ENCODE measurements at places on chromosomes 11 and 22.
A peak's percentile ranks its signal among the peaks of the same experiment; 100 is the strongest.

- DNase-seq: peak; percentile 60
Observed at GRCh38 chr11:106152013-106152412, 74.6 kb downstream of the AASDHPPT start.

DNA sequence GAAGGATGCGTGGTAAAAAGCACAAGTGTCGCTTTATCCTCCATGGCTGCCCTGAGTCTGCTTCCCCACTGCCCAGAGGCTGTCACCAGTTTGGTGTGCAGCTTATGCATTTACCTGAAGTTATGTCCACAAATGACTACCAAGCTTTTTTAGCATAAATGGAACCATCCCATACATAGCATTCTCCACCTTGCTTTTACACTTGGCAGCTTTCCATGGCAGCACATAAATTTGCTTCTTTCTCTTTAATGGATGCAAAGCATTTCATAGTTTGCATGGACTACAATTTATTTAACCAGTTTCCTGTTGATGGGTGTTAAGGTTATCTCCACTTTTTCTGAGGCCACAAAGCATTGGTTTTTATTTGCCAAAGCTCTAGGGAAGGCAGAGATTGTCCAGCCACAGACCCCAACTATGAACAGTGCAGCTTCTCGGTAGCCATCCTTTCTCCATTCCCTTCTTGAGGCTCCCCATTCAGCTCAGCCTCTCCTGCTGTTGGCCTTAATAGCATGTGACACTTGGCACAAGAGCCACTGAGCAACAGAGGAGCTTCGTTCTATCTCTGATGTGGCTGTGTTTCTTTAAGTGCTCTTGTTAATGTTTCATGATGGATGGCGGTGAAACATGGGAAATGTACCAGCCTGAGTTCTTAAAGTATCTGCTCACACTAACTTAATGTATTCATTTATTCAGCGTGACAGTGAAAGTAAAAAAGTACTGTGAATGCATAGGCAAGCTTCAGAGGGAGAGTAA lies 59.8 kb upstream of the NAV2 start:
- no peak for DNase-seq

DNA sequence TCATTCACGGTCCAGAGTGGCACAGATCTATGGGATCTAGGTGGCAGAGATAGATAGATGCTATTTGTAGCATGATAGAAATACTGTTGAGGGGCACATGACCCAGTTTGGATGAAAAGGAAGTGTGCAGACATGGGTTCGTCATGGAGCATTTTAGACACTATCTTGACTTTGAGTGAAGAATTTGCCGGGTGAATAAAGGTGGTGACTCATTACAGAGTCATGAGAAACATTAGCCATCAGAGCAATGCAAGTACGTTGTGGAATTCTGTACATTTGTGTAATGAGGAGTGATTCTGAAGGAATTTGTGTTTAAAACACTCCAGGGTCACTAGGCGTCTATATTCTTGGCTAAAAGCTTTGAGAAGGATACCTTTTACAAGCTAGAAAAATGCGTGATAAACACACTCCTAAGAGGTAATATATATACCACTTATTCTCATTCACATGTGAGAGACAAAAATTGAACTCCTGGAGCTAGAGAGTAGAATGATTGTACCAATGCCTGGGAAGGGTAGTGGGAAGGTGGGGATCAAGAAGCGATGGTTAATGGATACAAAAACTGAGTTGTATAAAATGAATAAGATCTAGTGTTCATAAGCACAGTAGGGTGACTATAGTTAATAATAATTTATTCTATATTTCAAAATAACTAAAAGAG lies 593.7 kb upstream of the LUZP2 start:
- DNase-seq: peak; percentile 98

DNA sequence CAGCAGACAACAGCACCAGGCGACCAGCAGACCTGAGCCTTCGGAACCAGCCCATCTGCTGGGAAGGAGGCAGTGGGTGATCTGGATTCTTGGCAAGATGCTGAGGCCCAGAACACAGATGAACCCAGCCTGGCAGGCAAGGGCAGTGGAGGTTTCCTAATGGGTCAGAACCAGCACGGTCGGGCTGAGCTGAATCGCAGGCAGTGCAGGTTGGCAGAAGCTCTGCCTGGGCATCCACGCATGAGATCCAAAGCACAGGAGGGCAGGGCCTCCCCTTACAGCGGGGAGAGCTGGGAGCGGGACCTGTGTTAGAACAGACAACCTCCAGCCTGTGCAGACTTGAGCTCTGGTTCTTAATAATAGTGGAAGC lies 47.5 kb downstream of the DSCAML1 start:
- no peak for DNase-seq

GRCh38 chr11:116185551-116185950 lies 587.2 kb downstream of the BUD13 start:
- no peak for DNase-seq

- DNase-seq: no peak
Observed at GRCh38 chr11:73792584-73792983, 4.9 kb downstream of the MRPL48 start.

DNA sequence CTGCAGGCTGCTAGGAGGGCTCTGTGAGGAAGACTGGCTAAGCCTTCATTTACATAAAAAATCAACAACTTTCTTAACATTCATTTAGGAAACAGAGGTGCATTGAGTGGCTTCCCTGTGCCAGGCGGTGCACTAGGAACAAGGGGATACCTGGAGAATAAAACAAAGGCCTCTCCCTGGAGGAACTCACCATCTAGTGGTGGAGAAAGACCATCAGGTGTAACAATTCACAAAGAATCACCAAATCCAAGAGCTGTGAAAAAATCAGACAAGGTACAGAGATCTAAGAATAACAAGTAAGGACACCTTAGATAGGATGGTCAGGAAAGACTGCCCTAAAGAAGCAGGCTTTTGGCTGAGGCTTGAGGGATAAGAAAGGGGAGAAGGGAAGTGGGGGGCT lies 40.3 kb downstream of the CSNK2A3 start:
- no peak for DNase-seq

- DNase-seq: no peak
Observed at GRCh38 chr22:27380855-27381254, 420.7 kb downstream of the MN1 start.

- no peak for DNase-seq
Observed at GRCh38 chr11:126443120-126443519, 87.6 kb downstream of the ST3GAL4 start.

DNA sequence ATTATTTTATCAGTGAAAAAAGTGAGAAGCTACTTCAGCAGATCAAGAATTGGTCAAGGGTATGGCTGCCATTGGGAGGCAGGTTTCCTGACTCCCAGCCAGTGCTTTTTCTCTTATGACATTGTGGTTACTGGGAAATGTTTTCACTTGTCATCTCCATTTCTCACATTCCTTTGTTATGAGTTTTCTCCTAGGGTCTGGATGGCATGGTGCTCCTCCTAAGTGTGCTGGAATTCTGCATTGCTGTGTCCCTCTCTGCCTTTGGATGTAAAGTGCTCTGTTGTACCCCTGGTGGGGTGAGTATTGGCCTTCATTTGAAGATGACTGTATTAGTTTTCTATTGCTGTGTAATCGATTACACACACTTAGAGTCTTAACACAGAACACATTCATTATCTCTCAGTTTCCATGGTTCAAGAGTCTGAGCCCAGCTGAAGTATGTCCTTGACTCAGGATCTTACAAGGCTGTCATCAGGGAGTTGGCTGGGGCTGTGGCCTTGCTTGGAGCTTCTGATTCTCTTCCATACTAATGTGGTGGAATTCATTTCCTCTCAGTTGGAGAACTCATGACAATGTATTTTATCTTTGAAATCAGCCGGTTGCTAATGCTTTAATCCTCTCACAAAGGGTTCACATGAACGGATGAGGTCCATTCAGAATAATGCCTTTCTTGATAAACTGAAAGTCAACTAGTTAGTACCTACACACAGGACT lies 21.0 kb upstream of the MS4A6E start:
- no peak for DNase-seq

GRCh38 chr11:76263657-76264056 lies 57.4 kb upstream of the WNT11 start:
- no peak for DNase-seq

GRCh38 chr22:42766860-42767259 lies 46.2 kb upstream of the A4GALT start:
- no peak for DNase-seq

DNA sequence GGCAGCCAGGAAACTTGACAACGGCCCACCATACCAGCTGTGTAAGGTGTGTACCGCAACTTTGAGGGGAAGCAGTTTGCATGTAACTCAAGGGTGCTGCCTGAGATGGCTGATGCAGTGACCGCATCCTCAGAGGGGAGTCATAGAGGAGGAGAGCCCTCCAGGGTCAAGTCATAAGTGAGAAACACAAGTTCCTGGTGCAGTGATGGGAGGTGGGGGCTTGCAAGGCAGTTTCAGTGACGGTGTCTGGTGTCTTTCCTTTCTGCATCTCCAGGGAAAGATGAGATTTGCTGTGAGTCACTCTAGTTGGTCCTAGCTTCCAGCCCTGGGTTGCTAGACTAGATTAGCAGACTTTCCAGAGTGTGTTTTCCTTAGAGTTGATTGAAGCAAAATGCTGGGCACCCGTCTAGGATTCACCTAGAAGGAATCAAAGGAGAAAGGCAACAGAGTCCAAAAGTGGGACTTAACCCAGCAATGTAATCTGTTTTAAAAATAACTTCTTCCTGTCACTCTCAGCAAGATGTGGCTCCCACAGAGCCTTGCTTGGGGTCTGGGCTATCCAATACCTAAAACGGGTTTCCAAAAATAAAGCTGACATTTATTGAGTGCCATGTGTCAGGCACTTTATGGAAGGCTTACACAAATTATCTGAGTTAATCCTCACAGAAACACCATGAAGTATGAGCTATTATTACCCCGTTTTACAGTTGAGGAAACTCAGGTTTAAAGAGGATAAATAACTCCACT lies 265.4 kb upstream of the PLET1 start:
- DNase-seq: peak; percentile 30

DNA sequence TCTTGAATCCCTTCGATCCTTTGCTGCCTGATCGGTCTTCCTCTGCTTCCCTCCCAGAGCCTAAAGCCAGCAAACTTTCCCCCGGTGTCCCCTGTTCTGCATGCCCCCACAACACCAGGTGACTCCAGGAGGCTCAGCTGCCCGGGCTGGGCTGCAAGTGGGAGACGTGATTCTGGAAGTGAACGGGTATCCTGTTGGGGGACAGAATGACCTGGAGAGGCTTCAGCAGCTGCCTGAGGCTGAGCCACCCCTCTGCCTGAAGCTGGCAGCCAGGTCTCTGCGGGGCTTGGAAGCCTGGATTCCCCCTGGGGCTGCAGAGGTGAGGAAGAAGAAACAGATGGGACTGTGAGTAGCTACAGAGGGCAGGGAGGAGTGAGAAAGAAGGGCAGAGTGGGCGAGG lies 3.6 kb downstream of the NHERF4 start:
- no peak for DNase-seq

DNA sequence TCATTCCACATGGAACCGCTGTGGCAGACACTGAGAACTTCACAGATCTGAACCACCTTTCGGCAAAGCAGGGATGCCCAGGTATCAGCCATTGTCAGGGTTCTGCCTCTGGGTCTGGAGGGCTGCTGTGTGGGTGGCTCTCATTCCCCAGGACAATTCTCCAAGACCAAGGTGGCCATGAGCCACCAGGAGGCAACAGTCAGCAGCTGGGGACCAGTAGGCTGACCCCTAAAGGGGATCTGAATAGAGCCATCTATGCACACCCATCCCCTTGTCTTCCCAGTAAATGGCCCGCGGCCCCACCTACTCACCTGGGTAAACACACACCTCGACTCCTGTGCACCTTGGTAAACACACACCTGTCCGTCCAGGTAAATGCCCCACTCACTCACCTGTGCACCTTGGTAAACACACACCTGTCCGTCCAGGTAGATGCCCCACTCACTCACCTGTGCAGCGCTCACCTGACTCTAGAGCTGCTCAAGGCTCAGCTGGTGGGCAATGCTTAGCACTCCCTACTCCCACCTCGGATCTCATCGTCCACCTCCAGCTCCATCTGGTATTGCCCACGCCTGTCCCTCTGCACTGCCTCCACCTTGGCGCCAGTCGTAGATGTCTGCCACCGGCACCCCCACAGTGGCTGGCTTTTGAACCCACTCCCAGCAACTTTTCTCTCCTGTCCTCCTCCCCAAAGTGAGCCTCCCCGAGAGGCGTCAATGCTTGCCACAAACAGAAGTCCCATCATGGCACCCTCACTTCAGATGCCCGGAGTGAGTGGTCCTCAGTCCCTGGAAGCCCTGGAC lies 10.2 kb downstream of the SLC25A1 start:
- DNase-seq: no peak

GRCh38 chr11:20488352-20488751 lies 100.8 kb downstream of the PRMT3 start:
- DNase-seq: no peak

GRCh38 chr11:43899094-43899493 lies 18.5 kb downstream of the ALKBH3 start:
- no peak for DNase-seq

- no peak for DNase-seq
Observed at GRCh38 chr11:20032577-20033260, 127.6 kb downstream of the DBX1 start.

GRCh38 chr22:30943368-30943767 lies 25.2 kb downstream of the MORC2 start:
- DNase-seq: no peak

DNA sequence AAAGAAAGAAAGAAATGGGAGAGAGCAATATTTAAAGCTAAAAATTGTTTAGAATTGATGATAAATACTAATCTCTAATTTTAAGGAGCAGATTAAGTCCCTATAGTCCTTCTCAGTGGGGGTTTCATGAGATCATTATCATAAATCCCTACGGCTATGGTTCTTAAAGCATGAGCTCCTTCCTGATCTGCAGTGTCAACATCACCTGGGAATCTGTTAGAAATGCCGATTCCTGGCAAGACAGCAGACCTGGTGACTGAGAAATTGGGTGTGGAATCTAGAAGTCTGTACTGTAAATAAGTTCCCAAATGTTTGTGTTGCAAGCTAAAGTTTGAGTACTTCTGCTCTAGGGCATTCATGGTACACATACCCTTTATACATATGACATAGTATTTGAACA lies 12.6 kb downstream of the HIKESHI start:
- DNase-seq: no peak

GRCh38 chr11:13602844-13603243 lies 65.6 kb upstream of the FAR1 start:
- no peak for DNase-seq

GRCh38 chr11:101807531-101807930 lies 107.3 kb upstream of the CEP126 start:
- DNase-seq: no peak

- no peak for DNase-seq
Observed at GRCh38 chr11:121426476-121427399, 25.4 kb upstream of the SORL1 start.

DNA sequence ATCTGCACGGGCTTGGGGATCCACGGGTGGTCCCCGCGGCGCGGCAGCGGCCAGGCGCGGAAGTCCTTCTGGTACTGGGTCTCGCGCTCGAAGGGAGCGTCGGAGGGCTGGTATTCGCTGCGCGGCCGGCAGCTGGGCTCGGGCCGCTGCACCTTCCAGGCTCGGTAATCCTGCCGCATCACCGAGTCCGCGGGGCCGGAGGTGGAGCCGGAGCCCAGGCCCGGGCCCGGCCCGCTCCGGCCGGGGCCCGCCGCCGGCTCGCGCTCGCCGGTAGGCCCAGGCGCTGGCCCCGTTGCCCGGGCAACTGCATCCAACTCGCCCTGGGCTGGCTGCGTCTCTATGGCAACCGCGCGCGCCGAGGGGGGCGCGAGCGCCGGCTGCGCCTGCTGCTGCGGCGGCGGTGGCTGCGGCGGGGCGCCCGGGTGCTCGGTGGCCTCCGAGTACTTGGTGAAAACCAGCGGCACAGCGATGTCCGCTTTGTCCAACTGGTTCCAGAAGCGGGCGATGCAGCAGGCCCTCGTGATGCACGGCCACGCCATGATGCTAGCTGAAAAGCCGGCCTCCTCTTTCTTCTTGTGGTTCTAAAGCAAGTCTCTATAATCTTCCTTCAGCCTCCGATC lies 897 bp downstream of the MAP6 start:
- peak; percentile 67 for DNase-seq
